ENCODE measurements at places on chromosomes 7 and 10.

GRCh38 chr7:69334701-69335100 lies 263.6 kb upstream of the AUTS2 start:
- no peak for DNase-seq

DNA sequence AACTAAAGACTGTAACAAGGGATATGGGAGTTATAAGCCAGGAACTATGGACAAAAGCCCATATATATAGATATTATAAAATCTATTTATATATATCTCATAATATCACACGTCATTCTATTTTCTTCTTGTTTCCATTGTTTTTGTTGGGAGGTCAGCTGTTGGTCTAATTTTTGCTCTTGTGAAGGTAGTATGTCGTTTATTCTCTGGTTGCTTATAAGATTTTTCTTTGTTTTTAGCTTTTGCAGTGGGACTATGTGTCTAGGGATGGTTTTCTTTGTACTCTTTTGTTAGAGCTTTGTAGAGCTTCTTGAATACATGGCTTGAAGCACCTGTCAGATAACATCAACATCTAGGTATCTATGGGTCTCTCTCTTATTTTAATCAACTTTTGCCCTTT lies 14.0 kb downstream of the ARL4A start:
- no peak for DNase-seq

- DNase-seq: no peak
These were observed 246.7 kb downstream of the MGMT start for GRCh38 chr10:129713659-129714265.

DNA sequence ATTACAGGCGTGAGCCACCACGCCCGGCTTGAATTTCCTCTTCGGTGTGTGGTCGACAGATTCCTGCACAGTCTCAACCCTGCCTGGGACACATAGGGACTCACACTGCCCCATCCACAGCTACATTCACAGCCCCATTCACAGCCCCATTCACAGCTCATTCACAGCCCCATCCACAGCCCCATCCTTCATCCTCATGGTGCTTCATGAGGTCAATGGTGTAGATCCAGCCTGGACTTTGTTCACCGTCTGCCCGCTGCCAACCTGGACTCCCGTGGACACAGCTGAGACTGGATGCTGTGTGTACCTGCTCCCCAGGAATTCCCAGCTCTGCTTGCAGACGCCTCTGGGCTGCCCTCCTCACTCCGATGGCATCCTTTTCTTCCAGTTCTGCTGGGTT lies 5.2 kb downstream of the IDI2 start:
- DNase-seq: no peak

- no peak for DNase-seq
These were observed 98.8 kb upstream of the CDK1 start for GRCh38 chr10:60679388-60679990.

- peak; percentile 30 for DNase-seq
These were observed 28.6 kb downstream of the SLC35B4 start for GRCh38 chr7:134287916-134288659.

DNA sequence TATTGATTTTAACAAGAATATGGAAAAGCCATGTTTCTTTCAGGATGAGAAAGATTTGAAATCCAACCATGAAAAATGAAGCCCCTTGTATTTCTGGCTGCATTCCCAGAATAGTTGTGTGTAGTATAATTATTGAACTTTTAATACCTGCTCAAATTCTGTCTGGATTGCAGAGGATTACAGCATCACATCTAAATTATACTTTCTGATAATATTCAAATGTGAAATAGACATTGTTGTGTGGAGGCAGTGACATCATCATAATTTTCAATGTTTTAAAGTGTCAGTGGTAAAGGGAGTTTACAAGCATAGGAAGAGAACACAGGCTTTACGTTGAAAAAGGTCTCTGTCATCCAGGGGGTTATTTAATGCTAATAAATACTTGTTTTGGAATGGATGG lies 93.4 kb downstream of the POLL start:
- DNase-seq: no peak

DNA sequence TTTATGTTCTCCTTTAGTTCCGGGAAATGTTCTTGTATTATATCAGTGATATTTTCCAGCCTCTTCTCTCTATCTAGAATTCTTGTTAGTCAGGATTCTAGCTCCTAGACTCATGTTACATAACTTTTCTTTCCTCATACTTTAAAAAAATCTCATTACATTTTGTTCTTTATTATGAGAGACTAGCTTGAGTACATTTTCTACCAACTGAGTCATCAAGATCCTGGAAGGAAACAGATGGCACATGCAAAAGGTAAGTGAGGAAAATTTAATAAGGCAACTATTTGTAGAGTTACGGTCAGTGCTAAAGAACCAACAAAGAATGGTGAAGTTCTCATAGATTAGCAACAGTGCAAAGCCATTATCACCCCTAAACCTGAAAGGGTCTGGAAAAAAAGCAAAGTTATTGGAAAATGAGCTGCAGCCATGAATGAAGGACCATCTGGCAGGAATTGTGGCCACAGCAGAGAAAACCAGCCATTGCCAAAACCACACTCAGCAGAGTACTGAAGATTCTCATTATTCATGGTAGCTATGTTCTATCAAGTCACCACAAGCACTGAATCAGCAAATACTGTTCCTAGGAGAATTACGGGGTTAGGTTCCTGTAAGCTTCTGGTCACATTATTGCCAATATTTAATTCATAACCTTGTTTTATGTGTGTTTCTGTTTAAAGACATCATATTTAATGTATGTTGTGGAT lies 98.3 kb upstream of the C7orf33 start:
- DNase-seq: no peak

GRCh38 chr7:27546610-27547009 lies 116.1 kb downstream of the HIBADH start:
- no peak for DNase-seq

DNA sequence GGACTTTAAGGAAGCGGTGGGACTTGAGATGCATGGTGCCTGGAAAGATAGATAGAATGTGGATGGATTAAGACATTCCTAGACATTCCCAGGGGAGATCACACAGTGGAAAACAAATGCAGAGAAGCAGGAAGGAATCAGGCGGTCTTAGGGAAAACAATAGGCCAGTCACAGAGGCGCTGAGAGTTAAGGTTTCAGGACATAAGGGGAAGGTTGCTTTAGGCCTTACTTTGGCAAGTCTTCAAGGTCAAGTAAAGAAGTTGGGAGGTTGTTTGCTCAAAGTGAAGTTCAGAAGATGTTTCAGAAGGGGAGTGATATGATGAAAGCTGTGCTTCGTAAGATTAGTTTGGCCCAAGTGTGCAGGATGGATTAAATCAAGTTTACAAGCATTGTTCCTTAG lies 109.4 kb downstream of the SUGCT start:
- DNase-seq: no peak

GRCh38 chr7:128168667-128169210 lies 72.3 kb upstream of the LEP start:
- DNase-seq: no peak

DNA sequence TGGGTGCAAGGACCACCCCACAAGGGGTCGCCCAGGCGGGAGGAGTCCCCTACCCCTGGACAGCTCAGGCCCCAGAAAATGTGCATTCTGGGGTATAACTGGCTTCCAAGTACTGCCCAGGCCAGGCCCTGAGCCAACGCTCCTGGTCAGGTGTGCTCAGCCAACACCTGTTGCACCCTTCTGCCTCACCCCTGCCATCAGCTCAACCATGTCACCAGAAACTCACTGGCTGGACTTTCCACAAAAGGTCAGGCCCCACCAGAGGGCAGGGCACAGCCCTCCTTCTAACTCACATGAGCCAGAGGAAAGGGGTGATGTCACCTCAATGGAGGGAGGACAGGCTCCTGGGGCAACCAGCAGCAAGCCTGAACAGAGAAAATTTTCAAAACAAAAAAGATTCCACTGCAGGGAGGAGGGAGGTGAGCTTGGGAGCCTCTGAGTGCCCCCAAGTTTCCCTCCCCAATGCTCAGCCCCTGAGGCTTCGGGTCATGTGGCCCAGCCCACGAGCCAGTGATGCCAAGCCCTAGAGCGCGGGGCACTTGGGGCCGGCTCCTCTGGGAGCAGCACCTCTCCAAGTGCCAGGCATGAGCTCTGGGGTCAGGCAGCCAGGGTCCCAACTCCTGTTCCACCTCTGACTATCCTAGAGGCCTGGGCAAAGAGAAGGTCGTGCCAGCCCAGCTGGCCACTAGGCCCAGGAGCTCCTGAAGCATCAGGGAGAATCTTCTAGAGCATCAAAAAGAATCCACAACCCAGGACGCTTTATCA lies 2.2 kb downstream of the OGDHL start:
- no peak for DNase-seq

GRCh38 chr10:82867056-82867455 lies 992.1 kb downstream of the NRG3 start:
- DNase-seq: no peak

GRCh38 chr10:104809288-104810090 lies 168.4 kb downstream of the SORCS3 start:
- DNase-seq: no peak

- DNase-seq: no peak
These were observed 18.9 kb upstream of the ZNF138 start for GRCh38 chr7:64775289-64775688.

DNA sequence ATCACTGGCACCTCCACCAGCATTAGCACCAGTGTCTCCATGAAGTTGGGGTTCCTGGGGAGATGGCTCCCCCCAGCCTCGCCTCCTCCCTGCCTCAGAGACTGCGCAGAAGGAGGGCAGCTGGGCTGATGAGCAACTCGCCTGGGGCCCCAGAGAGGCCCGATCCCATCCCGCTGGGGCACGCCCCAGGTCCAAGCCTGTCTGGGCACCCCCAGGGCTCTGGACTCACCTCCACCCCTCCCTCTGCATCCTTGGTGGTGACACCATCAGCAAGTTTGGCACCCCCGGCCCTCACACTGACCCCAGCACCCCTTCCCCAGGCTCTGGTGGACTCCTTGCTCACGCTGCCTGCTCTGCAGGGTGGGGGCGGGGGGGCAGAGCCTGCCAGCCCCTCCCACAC lies 89.5 kb downstream of the LHPP start:
- no peak for DNase-seq

DNA sequence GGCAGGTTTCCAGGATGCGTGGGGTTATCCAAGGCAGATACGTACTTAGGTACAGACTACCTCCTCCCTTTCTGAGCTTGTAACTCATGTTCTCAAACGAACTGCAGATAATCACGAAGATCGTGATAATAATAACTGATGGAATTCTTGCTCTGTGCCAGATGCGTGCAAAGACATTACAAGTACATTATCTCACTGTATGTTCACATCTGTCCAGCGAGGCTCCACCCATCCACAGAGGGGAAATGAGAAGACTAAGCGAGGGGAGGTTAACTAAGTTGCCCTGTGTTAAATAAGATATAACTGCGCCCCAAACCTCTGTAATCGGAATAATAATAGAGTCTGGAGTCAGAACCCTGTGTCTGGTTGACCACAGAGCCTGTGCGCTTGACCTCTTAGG lies 1.9 kb downstream of the GALNT17 start:
- no peak for DNase-seq

GRCh38 chr10:21888959-21889358 lies 114.6 kb downstream of the DNAJC1 start:
- DNase-seq: no peak
